ENCODE measurements at places on chromosomes 6 and 20.

- DNase-seq: peak; percentile 79
Observed at GRCh38 chr20:20204256-20204655, 151.9 kb downstream of the CFAP61 start.

DNA sequence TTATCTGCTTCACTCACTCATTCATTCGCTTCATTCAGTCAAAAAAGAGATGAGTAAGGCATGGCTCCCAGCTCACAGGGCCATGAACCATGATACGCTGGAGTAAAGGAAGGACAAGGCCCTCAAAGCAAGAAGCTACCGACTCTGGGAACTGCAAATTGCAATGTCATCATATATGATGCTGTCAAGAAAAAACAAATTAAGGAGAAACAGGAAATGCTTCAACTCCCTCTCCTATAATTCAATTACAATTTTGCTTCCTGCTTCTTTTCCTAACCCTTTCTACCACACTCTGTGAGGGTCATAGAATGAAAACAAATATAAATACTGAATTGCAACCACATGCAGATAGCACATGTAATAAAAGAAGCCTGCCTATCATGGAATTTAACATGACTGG lies 725.7 kb upstream of the FLRT3 start:
- no peak for DNase-seq

DNA sequence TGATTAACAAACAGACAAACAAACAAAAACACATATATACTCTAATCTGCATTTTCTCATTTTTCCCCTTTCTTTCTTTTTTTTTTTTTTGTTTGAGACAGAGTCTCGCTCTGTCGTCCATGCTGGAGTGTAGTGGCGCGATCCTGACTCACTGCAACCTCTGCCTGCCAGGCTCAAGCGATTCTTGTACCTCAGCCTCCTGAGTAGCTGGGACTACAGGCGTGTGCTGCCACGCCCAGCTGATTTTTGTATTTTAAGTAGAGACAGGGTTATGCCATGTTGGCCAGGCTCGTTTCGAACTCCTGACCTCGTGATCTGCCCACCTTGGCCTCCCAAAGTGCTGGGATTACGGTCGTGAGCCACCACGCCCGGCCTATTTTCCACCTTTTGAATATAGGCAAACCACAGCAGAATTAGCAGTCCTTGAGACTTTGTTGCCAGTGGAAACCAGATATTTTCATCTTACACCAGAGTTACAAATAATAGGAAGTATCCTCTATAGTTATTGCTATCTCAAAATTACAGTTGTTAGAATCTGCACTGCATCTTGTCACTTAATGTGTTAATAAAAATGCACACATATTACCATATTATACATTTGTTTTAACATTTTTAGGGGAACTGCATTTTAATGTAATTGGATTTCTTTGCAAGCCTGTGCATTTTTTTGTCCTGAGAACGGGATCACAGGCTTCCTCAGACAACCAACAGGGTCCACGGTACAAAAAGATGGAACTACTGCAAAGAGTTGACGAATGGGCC lies 208.2 kb upstream of the ZNF217 start:
- no peak for DNase-seq

DNA sequence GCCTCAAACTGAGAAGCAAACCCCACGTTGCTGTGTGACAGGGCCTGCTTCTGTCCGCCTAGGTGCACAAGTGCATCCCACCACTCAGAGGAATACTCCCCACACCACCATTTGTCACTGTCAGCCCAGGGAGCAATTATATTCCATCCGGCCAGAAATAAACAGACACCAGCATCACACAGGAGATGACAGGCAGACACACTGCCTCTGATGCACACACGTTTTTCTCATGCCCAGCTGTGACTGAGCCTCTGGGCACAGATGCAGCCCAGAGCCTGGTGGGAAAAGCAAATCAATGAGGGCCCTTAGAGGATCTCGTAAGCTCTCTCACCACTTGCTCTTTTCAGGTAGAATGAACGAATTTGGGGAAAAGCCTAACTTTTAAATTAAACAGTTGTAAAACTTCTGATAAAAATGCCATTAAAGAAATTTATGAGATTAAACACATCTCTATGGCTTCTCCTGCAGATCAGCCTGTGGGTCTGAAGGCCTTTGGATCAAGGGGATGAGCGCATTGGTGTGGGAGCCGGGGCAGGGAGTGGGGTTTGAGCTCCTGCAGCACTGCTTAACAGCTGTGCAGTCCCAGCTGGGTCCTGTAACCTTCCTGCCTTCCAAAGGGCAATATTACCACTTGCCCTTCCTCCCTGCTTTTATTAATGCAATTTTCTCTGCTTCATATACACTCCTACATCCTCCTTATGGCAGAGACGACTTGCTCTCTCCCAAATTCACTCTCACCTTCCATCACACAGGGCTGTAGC lies 624.3 kb downstream of the PTPRT start:
- no peak for DNase-seq

DNA sequence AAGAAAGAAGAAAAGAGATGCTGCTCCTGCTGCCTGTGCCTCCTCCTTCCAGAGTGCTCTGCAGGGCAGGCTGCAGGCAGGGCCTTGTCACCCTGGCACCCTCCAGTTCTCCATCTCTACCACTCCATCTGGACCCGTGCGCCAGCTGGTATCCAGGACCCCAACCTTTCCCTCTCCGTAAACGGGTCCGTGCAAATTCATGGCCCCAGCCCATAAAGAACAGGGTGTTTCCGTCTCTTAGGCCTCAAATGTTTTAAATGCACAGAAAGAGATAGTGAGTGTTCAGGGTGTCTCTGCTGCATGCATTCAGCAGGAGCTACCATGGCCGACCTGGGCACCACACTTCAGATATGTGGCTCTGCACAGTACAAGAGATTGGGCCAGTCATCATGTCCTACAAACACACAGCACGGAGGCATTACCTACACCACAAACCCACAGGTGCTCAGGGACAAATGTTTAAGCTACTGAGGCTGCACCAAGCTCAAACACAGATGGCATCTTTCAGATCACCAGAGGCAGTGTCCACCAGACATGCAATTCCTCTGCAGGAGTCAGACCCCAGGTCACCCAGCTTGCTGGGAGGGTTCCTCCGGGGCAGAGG lies 258.1 kb downstream of the DLL1 start:
- DNase-seq: no peak

- no peak for DNase-seq
Observed at GRCh38 chr6:2266031-2266795, 20.8 kb upstream of the GMDS start.

- DNase-seq: no peak
Observed at GRCh38 chr6:131067521-131067920, 4.5 kb upstream of the EPB41L2 start.

DNA sequence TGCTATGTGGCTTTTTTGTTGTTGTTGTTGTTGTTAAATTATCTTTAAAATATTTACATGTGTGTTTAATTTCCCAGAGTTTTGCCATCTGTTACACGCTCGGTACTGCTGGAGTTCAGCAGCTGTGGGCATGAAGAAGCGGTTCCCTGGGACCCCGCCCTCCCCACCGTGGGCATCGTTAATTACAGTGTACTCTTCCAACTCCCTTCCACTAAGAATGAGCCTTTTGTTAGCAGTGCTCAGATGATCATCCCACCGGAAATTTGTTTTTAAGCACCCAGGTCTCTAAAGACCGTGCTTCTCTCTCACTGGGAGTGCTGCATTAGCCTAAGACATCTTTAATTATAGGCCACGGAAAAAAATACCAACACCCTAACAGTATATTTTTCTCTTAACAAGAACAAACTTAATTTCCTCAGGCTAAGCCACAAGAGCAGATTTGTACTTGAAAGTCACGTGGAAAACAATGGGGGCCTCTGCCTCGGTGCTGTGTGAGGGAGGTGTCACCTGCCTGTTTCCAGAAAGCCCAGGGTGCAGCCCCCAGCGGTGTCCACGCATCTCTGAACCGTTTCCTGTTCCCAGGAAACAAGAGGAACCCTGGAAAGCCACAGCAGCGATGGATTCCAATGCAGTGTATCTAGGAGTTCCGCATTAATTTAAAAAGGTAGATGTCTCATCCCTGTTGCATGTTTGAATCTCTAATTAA lies 113.3 kb upstream of the FRMD1 start:
- DNase-seq: no peak

GRCh38 chr20:58131551-58132142 lies 96.8 kb downstream of the ANKRD60 start:
- DNase-seq: no peak

- no peak for DNase-seq
Observed at GRCh38 chr6:51411496-51412125, 592.9 kb downstream of the TFAP2B start.

- no peak for DNase-seq
Observed at GRCh38 chr6:133502441-133503335, 261.5 kb downstream of the EYA4 start.

- DNase-seq: no peak
Observed at GRCh38 chr20:25865715-25866656, 169.3 kb upstream of the ZNF337 start.

GRCh38 chr6:149306967-149307366 lies 10.5 kb upstream of the TAB2 start:
- no peak for DNase-seq

All from NCI-H187 treated with DMSO at 0.1 percent for 48 hours (cell line).